ENCODE measurements at places on chromosomes 16 and 17.
A peak's percentile ranks its signal among the peaks of the same experiment; 100 is the strongest.

- DNase-seq = no peak
These were observed 2.9 kb downstream of the PPM1D start for GRCh38 chr17:60602871-60603270.

DNA sequence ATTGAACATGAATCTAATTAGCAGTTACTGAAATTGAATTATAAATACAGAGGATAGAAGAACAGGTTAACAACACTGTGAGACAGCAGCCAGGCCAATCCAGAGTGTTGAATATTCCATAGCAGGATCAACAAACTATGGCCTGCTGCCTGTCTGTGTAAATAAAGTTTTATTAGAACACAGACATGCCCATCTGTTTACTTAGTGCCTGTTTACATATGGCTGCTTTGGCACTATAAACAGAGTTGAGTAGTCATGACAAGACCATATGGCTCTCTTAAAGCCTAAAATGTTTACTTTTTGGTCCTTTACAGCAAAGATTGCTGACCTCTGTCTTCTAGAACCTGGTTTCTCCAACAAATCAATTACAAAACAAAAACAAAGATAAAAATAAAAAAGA is 115.4 kb upstream of the CDC42EP4 start:
- no peak for DNase-seq

DNA sequence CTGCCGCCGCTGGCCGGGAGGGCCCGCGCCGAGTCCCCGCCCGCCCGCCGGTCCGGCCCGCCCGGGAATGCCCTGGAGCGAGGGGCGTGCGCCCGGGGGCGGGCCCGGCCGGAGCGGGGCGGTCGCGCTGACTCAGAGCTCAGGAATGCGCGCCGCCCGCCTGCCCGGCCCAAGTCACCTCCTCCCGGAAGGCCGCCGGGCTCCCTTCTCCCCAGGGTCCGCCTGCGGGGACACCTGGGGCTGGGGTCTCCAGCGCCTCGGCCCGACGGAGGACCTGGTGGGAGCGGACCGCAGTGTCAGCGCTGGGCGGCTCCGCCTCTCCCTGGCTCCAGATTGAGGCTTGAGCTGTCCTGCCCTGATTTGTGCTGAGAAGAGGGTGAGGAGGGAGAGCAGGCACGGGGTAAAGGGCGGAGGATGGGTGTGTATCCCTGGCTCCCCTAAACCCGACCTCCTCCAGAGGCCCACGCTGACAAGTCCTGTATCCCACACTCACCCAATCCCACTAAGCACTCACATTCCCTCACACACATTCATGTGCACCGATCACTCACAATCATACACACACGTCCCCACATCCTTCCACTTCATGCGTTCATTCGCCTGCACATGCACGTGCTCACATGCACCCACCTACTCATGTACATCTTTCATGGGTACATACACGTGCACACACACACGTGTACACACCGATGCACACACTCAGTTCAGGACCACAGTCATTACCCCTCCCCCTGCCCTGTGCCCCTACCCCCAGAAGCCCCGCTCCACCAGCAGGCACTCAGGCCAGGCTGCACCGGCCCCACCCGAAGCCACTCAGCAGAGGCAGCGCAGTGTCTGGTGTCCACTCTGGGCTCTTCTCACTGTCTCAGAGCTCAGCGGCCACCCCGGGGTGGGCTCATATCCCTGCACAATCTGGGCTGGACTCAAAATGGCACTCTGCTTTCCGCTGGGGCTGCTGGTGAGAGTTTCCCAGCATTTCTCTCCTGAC is at the start of gene RHBDF1:
RHBDF1 (minus strand) TSS at position 71 of the 988 bp plus-strand sequence. CDS start 7,616 bp downstream, outside the sequence.
- DNase-seq = peak; percentile 39

- no peak for DNase-seq
These were observed 12.8 kb upstream of the CLEC18C start for GRCh38 chr16:70160821-70161220.

DNA sequence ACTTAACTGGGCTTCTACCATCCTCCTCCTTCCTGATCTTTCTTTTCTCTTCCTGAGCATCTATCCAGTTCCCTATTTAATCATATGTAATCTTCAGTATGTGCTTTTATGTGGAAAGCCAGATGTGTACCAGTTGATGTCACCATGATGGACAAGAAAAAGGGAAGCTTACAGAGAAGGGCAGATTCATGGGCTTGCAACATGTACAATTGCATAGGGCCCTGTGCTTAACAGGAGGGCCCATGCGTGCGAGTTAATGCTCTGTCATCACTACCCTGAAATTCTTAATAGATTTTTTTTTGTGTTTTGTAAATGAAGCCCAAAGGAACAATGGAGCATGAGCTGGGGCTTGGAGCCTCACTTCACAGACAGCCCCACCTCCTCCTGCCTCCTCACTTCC is 124.3 kb downstream of the CDH13 start:
- DNase-seq = no peak

All from inflammatory macrophage treated with lipopolysaccharide for 1 hour (primary cell).